ENCODE measurements at places on chromosomes 2 and 18.
A peak's percentile ranks its signal among the peaks of the same experiment; 100 is the strongest.

DNA sequence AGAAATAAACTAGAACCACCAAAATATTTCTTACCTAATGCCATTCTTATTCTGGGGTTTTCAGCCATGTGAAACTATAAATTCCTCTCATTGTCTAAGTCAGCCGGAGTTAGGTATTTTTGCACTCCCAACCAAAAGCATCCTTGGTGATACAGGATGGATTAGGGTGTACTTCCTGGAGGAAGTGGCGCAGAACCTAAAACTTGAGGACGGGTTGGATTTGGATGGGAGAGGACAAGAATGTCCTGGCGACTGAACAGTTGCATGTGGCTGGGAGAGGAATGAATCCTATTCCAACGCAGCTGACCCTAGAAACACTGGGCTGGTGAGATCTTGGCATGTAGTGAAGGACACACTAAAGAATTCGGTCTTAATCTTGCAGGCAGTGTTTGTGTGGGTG lies 58.5 kb downstream of the E2F6 start:
- no peak for DNase-seq

- no peak for DNase-seq
Measured at GRCh38 chr18:44761812-44762211, 81.1 kb downstream of the SETBP1 start.

DNA sequence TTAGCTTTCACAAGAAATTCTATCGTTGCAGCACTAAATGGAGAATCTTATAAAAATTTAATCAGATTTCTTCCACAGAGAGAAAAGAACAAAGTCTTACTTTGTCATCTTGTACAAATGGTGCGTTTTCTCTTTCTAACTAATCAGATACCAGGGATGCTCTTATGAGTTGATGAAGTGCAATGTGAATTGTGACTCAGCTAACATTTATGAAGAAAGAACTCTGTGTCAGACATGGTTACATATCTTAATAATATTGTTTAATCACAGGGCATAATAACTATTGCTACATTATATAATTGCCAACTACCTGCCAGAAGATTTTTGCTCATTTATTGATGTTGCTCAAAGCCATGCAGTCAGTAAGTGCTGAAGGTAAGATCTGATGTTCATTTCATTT lies 465.0 kb downstream of the CCDC85A start:
- no peak for DNase-seq

DNA sequence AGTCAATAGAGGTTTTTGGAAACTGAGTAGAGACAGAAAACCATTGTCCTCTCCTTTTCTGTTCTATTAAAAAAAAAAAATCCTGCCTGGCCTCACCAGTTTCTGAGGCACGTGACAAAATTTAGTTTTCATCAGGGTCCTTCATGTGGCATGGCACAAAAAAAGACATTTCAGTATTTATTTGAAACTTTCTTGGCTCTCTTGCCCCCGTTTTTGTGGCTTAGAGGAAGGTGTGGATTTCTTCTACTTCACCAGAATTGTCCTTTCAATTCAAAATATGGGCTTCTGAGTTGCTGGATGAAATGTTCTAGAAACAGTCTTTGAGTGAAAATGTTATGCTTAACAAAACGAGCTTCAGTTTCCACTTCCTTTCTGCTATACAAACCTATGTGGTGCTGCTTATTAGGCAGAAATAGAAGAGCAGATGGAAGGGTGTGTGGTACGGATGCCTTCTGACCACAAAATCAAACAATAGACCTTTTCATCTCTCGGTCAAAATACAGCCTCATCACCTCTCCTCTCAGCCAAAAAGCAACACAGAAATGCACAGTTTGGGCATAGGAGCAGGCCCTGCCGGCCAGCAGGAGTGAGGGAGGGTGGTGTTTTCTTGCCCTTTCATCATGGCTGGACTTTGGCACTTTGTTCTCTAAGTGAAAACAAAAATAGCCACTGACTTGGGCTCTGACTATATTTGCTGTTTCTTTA lies 89.2 kb downstream of the SH3RF3 start:
- DNase-seq: peak; percentile 75

DNA sequence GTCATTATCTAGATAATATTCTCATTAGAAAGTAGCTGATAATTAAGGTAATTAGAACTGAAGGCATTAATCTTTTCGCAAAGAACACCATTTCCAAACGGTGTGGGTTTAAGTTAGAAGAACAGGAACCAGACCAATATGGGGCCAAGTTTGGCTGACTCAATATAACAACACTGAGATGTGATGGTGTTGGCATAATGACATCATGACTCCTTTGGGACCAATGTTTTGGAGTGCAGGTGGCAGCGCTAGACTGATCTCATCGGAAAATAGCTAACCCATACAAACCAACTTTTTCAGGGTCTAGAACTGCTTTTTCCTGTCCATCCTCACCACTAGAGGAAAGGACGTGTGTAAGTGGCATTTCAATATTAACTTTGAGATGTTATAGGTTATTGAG lies 1171.7 kb upstream of the ZEB2 start:
- no peak for DNase-seq

DNA sequence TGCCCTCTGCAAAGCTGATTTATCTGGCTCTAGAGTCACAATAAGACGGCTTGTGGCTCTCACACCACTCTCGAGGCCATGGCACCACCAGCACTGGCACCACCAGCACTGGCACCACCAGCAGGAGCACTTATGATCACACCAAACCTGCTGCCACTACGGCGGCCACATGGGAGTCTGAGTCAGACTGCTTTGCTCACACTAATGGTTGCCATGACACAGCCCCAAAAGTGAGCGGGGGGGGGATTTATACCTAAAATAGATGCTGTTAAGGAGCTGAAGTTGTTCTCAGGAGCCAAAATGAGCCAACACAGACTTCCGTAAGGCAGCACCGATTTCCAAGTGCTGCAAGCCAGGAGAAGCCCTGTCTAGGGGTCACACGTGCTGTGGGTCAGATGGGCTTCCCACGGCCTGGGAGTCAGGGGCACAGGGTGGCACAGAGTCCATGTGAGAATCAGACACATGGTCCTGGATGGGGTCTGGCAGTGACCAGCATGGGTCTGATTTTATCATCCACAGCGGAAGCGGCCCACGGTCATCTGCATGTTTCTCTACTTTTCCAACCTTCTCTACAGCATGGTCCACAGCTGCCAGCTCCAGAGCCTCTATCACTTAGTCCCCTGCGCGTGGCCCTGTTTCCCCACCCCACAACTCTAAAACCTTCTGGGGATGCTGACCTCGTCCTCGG lies 16.7 kb downstream of the DNMT3A start:
- DNase-seq: no peak

DNA sequence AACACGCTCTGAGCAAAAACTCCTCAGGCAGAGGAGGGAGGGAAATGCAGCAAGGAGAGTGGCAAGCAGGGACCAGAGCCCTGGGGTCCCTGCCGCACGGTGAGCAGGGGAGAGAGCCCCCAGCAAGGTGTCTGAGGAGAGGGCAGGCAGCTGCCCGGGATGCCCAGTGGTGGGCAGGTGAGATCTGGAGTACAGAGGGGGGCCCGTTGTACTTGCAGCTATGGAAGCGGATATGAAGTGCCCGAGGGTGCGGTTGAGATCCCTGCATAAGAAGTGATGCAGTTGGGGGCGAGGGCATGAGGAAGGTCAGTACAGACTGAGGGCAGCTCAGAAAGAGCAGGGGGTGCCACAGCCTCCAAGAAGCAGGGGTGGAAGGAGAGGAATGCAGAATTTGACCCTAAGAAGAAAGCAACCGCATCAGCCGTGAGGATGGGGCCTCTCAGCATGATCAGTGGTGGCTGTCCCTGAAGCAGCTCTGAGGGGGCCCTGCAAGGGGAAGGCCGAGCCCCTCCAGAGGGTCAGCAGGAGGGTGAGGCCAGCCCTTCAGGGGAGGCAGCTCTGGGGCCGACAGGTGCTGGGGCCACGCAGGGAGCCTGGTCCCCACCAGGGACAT lies 29.4 kb downstream of the MTERF4 start:
- DNase-seq: no peak

GRCh38 chr18:54235871-54236270 lies 11.4 kb upstream of the MBD2 start:
- DNase-seq: no peak

- DNase-seq: no peak
Measured at GRCh38 chr18:3842844-3843243, 392.9 kb downstream of the TGIF1 start.

DNA sequence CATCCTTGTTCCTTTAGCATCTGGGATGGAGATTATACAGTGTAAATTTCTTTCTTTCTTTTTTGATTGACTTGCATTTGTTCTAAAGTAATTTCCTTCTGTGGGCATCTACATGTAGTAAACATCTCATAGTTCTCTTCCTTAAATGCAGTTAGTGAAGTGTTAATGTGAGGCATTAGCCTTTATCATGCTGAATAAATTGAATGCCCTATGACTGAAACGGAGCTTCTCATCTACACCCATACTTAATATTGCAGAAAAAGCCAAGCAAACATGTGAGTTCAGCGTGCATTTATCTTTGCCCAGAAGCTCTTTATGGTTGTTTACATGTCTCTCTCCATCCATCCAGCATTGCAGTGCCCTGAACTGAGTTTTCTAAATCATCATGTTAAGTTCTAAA lies 58.3 kb downstream of the LYPD1 start:
- DNase-seq: no peak

- no peak for DNase-seq
Measured at GRCh38 chr2:156769802-156770201, 333.6 kb downstream of the GPD2 start.

GRCh38 chr2:173223871-173224270 lies 130.8 kb upstream of the CDCA7 start:
- DNase-seq: no peak

DNA sequence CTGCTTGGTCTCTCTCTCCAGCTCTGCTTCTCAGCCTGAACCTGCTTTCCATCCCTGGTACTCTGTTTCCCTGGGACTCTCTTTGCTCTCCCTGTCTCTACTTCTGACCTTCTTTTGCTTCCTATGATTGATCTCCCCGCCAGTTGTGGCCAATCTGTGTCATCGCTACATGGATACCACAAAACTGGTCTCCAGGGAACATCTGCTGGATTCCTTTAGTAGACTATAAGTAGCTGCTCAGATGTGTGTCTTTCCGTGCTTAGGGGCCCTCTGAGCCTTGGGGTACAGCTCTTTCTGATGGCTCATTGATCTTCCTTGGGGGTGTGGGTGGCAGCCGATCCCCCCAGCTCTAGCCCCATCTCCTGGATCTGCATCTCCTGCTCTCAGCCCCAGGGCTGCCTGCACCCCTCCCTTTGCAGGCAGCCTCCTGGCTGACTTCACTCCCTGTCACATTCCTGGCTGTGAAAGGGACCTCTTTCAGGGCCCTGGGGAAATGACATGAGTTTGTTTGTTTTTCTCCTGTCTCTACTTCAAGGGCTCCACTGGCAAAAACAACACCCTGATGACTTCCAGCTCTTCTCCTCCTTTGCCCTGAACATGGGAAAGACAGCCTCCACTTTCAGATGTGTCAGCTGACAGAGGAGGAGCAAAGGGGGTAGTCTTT lies 333.7 kb downstream of the CYP26B1 start:
- DNase-seq: peak; percentile 51

- no peak for DNase-seq
Measured at GRCh38 chr2:3193443-3194330, 183.9 kb downstream of the EIPR1 start.

- no peak for DNase-seq
Measured at GRCh38 chr2:73295751-73296400, 2.5 kb upstream of the EGR4 start.

- DNase-seq: no peak
Measured at GRCh38 chr2:119860924-119861323, 101.2 kb downstream of the PTPN4 start.

DNA sequence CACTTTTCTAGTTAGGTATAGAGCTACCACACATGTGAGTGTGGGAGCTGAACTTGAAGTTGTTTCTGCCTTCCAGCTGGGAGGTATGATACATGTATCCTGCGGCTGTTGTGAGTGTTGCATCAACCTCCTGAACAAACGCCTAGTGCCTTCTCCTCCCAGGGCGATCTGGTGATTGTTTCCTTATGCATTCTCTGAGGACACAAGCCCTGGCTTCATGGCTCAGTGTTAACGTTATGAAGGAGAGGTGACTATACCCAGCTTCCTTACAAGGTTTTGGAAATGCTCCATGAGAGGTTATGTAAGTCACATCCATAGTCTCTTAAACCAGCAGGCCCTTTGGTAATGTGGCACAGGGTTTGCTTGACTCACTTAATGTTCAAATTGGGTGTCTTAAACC lies 64.9 kb downstream of the SPRED2 start:
- DNase-seq: peak; percentile 39

DNA sequence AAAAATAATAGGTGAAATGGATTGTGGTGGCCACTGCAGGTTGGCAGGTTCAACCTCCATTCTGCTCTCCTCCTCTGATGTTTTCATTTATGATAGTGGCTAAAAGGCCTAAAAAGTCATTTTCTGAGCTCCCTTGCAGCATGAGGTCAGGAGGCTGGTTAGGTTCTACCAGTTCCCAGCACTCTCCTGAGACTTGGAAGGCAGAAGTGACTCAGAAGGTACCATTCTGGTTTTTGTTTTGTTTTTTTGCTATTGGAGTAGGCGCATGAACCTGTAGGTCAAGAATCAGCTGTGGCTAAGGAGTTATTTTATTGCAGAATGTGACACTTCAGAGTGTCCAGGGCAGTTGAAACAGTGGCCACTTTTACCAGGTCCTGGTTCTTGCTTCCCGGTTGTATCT lies 181.9 kb downstream of the CCDC102B start:
- DNase-seq: no peak

DNA sequence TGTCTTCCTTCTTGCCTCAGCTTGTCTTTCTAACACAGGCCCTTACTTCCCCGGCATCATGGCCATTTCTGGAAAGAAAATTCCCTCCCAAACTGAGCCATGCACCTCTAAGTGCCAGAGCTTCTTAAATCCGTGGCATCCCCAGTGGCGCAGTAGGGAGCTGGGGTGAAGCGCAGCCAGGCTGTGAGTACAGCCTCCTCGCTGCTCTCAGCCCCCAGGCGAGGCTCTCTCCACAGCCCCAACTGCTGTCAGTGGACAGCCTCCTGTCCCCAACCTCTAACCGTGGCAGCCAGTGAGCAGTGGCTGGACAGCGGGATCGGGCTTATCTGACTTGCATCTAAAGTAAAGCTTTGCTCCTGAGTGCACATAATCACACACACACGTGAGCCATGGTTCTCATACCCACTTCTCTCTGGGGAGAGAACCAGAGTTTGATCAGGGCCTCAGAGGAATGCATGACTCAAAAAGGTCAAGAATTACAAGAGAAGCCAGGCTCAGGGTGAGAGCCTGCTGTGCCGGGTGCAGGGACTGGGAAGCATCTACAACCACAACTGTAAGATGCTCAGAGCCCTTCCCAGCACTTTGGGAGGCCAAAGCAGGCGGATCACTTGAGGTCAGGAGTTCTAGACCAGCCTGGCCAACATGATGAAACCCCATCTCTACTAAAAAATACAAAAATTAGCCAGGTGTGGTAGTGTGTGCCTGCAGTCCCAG lies 50.7 kb downstream of the SFXN5 start:
- DNase-seq: no peak
